T follicular helper cell (primary cell): ENCODE measurements at places on chromosomes 2 and 18.
A peak's percentile ranks its signal among the peaks of the same experiment; 100 is the strongest.

DNA sequence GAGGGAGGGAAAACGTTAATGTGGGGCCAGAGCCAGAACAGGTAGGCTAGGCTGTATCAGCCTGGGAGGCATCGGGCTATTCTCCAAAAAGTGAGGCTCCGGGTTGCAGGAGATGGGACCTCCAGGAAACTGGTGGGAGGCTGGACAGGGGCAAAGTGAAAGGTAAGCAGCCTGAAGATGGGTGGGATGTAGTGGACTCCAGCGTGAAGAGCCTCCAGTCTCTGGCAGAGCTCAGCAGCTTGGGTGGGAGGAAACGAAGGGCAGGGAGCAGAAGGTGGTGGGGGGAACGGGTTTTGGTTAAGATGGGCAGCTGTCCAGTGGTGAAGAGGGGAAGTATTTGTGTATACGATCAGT, 3.1 kb upstream of the EMX1 start:
- no peak for DNase-seq

- peak; percentile 54 for DNase-seq
Measured at GRCh38 chr2:237603718-237604362, 13.3 kb upstream of the RAB17 start.

DNA sequence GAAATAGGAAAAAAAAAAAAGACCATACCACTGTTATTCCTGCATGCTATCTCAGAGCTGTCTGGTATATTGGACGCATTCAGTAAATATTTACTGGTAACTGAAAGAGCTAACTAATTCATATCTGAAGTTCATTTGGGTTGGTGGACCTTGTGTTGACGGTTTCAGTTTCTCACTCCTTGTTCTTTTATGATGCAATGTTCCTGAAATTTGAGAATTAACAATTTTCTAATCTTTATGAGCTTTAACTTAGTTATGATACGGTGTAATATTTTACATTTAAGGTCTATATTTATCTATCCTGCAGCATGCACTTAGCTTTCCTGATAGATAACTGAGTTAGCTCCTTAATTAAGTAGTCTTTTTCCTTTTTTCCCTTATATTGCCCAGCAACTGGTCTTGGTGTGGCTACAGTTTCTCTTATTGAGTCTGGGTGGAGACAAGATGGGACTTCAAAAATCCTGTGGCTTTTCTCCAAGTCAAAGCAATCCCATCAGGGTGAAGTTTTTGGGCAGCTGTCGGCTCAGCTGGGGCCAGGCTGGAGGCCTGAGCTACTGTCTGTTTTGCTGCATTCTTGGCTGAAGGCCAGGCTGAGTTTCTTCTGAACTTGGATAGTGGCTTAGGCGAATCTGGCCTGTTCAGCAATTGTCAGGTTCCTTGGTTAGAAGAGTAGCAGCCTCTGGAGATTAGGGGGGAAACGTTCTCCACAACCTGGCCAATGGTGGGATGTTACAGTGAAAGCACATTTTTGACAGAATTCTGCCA, 78.4 kb upstream of the MEX3C start:
- DNase-seq: no peak

GRCh38 chr18:68024716-68025115, 508.2 kb upstream of the DSEL start:
- DNase-seq: no peak

- DNase-seq: no peak
Measured at GRCh38 chr2:88099798-88100488, 27.9 kb downstream of the FABP1 start.

DNA sequence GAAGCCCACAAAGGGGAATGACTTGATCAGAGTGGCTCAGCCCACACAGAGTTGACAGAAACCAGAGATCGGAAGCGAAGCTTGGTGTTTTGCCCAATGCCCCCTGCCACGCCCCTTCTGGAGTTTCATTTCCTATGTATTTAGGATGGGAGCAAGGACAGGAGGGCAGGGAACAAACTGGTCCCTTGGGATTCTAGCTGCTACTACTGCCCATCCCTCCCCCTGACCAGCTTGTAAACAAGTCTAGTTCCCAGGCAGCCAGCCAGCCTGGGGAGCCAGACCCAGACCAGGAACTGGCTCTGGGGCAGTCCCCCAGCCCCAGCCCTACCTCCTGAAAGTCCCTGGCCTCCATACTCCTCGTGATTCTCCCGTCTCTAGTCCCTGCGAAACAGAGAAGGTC, 8.3 kb downstream of the WNT6 start:
- no peak for DNase-seq

GRCh38 chr18:48742706-48743475, 204.1 kb downstream of the CTIF start:
- no peak for DNase-seq

- DNase-seq: no peak
Measured at GRCh38 chr2:129296806-129297205, 682.7 kb upstream of the RAB6C start.
